Thymus (tissue), 14 donors: ENCODE measurements at places on chromosomes 5 and 9. TPM values are rescaled to one million over a fixed set of nuclear protein-coding genes. Genes with fewer than 3 reads are reported as not detected.

Gene PALM2AKAP2
- 0.30 TPM for polyA plus RNA-seq

Gene IL17B
- 1.2 TPM for polyA plus RNA-seq

GRCh38 chr9:131475956-131476776 is 26.6 kb upstream of the POMT1 start:
- no peak for DNase-seq

DNA sequence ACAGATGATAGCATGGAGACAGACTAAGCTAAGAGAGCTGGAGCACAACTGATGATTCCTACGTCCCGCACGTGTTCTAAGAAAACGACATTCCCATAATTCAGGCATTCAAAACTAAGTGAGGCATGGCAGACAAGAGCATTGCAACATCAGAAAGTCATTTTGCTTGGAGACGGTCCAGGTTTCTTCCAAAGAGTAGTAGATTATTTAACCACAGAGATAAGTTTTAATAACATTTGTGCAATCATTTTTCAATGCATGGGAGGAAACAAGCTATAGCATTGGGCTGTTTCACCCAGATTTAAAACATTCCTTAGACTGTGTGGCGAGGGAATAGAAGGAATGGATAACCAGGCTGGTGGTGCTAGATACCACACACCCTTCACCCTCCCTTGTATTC is 117.2 kb downstream of the APBA1 start:
- no peak for DNase-seq

DNA sequence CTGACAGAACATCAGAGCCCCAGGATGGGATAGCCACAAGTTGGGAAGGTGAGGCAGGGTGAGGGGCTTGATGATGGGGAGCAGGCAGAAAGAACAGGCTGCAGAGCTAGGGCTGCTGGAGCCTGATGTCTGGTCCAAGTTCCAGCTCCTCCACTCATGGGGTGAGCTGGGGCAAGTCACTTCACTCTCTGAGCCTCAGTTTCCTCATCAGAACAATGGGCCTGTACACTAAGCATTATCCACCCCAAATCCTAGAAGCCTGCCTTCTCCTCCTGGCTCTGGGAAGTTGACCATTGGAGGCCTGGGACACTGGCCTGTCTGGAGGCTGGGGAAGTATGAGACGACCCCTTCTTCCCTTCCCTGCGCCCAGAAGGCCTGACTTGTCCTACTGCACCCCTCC is 51.8 kb upstream of the PSD2 start:
- no peak for DNase-seq

Gene SPINK6
- 9.9 TPM for polyA plus RNA-seq

- no peak for DNase-seq
Measured at GRCh38 chr5:169260896-169261569, 39.9 kb downstream of the SLIT3 start.

Gene GTF2H2C
- polyA plus RNA-seq, result 27.9 TPM
